ENCODE measurements at places on chromosomes 5 and 9. TPM values are rescaled to one million over a fixed set of nuclear protein-coding genes. Genes with fewer than 3 reads are reported as not detected.

IPO11 gene
- total RNA-seq, result 31.7 TPM

DNA sequence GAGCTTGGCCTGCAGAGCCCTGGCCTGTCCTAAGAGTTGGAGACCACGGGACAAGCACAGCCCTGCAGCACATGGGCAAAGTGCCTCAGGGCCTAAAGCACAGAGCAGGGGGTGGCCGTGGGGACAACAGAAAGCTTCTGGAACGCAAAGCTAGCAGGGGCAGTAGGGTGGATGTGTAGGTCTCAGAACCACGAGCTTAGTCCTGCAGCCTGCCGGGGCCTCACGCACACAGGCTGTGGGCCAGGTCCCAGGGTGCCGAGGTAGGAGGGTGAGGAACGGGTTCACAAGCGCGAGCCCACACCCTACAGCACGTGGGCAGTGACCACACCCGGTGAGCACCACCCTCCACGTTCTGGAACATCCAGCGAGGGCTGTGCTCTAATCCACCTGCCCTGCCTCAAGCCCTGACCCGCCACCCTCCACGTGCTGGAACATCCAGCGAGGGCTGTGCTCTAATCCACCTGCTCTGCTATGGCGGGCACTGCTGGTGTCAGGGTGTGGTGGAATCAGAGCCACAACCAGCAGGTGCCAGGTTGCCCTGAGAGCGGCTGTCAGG lies 9.3 kb downstream of the CLPTM1L start:
- H3K4me3 ChIP-seq, result no peak overlapping the region
- no peak overlapping the region for H3K27ac ChIP-seq
- H3K36me3 ChIP-seq, result peaks cover 87% of the 10 kb centered on the region
- H3K4me1 ChIP-seq, result no peaks in the 10 kb centered on the region
- DNase-seq, result no peak
- no peaks in the 10 kb centered on the region for H3K27me3 ChIP-seq

PCDHB8 gene
- total RNA-seq, result 0.60 TPM

- H3K27me3 ChIP-seq, result no peaks in the 10 kb centered on the region
- no peak overlapping the region for H3K4me3 ChIP-seq
- H3K36me3 ChIP-seq, result no peaks in the 10 kb centered on the region
- no peak for DNase-seq
- peaks cover 5% of the 10 kb centered on the region for H3K4me1 ChIP-seq
- H3K27ac ChIP-seq, result no peak overlapping the region
These were observed 146.2 kb upstream of the RASA1 start for GRCh38 chr5:87121304-87122150.

GPRIN1 gene
- total RNA-seq, result 0.34 TPM

EMB gene
- 8.5 TPM for total RNA-seq

DNA sequence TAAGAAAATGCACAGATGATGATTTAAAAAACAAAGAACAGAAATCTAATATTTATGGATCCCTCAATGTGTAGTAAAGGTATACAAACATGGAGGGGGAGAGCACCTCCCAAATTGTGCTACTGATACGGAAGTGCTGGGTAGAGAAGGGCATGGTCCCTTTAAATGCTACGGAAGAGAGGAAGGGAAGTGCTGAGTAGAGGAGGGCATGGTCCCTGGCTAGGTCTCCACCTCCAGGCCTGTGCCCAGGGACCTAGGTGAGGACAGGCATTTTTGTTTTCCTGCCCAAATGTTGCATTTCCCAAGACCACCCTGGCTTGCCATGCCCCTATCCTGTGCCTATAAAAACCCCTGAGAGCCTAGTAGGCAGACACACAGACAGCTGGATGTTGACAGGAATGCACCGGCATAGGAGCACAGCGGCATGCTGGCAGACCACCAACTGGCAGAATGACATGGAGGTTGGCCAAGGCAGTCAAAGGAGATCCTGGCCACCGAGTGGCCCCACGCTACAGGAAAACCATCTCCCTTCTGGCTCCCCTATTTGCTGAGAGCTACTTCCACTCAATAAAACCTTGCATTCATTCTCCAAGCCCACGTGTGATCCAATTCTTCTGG lies 62.1 kb upstream of the SPDL1 start:
- no peaks in the 10 kb centered on the region for H3K27me3 ChIP-seq
- H3K27ac ChIP-seq, result no peak overlapping the region
- H3K4me3 ChIP-seq, result peak overlapping the region; percentile 34
- DNase-seq, result peak; percentile 78
- H3K36me3 ChIP-seq, result no peaks in the 10 kb centered on the region

DNA sequence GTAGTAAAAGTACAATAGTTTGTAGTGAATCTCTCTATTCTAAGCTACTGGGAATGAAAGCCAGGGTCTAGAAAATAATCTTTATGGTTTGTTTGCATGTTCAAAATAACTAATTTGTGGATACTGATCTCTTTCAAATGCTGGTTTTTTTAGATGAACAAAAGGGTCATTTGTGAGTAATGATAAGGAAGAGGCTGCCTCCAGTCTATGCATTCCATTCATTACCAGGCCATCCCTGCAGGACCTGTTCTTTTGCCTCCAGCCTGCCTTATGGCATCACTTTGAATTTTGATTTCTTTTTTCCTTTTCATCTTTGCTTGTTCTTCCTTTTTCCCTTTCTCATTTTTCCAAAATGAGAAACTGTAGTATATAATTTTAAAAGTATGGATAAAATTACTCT lies 312.3 kb downstream of the CWC27 start:
- no peak for DNase-seq
- H3K4me1 ChIP-seq, result peaks cover 5% of the 10 kb centered on the region
- H3K36me3 ChIP-seq, result no peaks in the 10 kb centered on the region
- H3K4me3 ChIP-seq, result no peak overlapping the region
- H3K27me3 ChIP-seq, result no peaks in the 10 kb centered on the region
- H3K27ac ChIP-seq, result no peak overlapping the region

IL13 gene
- total RNA-seq, result not detected

GRCh38 chr5:56833325-56833724 lies 18.0 kb downstream of the MAP3K1 start:
- H3K27ac ChIP-seq, result no peak overlapping the region
- peaks cover 81% of the 10 kb centered on the region for H3K4me1 ChIP-seq
- H3K27me3 ChIP-seq, result no peaks in the 10 kb centered on the region
- no peaks in the 10 kb centered on the region for H3K36me3 ChIP-seq
- DNase-seq, result no peak

- peaks cover 30% of the 10 kb centered on the region for H3K4me1 ChIP-seq
- H3K4me3 ChIP-seq, result no peak overlapping the region
- DNase-seq, result no peak
- peaks cover 76% of the 10 kb centered on the region for H3K36me3 ChIP-seq
- H3K27me3 ChIP-seq, result no peaks in the 10 kb centered on the region
- H3K27ac ChIP-seq, result peak overlapping the region; percentile 17
These were observed 17.9 kb downstream of the ANXA6 start for GRCh38 chr5:151139646-151140045.

DNA sequence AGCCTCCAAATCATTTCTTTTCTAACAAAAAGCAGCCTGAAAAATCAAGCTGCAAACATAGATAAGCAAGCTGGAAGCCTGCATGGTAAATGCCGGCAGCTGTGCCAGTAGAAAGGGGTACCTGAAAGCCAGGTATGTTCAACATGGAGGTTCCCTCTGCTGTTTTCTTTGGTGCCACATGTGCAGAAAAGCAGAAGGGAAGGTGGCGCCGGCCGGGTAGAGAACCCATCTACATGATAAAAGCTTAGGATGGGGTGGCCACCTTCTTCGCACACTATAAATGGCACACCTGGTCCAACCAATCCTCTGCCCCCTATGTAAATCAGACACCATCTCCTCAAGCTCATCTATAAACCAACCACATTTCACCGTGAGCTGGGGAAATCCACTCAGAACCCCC lies 268.9 kb upstream of the IRX2 start:
- no peak overlapping the region for H3K27ac ChIP-seq
- no peaks in the 10 kb centered on the region for H3K4me1 ChIP-seq
- H3K4me3 ChIP-seq, result no peak overlapping the region
- DNase-seq, result no peak
- H3K36me3 ChIP-seq, result no peaks in the 10 kb centered on the region

DNA sequence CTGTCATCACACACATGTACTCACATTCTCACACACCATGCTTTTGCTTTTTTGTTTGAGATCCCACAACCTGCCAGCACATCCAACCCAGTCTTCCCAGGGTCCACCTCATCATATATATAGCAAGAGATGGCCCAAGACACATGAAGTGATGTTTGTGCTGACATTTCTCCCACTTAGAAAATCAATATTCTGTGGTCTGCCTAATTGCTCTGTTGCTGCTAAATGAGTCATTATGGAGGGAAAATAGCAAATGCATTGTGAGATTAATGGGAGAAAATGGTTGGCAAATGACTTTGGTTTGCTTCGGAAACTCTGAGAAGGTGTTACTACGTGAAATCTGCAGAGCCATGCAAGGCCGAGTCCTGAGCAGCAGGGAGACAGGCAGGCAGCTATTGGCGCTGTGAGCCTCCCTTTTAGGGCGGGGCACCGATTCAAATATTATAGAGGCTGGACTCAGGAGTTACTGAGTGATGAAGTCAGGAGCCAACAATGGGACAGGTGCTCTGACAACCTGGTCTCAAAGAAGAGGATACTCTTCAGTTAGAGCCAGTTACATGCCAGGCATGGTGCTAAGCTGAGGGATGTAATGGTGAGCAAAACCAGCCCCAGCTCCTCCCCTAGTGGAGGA lies 62.8 kb downstream of the DAB2IP start:
- no peaks in the 10 kb centered on the region for H3K36me3 ChIP-seq
- H3K27me3 ChIP-seq, result no peaks in the 10 kb centered on the region
- H3K4me1 ChIP-seq, result peaks cover 100% of the 10 kb centered on the region
- no peak overlapping the region for H3K4me3 ChIP-seq

CCDC69 gene
- total RNA-seq, result 109 TPM

DNA sequence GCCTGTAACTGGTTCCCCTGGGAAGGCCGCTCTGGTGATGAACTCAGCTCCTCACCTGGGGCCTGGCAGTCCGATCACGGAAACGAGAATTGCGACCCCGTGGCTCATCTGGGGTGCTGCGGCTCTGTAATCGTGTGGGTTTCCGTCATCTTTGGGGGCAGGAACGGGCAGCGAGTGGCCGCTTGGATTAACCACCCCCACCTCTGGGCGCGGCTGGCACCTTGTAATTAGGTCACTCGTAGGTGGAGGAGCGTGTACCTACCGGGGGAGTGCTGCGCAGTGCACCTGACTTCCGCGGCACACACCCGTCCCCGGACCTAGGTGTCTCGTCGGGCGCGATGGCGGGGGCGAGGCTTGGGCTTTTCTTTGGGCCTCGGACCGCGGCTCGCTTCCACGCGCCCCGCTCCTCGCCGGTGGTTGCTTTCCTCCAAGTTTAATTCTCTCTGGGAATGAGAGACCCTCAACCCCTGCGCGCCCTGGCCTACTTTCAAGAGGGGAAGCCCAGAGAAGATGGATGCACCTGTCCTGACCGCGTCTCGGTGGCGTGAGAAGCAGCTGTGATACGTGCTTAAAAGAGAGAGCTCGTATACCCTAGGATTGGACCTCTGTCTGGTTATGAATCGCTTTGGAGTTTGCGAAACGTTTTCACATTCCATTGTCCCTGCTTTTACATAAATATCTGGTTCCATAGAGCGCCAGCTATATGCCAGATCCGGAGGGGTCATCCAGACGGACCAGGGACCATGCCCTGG lies 744 bp upstream of the PPP2CA start:
- DNase-seq, result peak; percentile 32
- H3K27ac ChIP-seq, result peak overlapping the region; percentile 100
- H3K27me3 ChIP-seq, result no peaks in the 10 kb centered on the region

DNA sequence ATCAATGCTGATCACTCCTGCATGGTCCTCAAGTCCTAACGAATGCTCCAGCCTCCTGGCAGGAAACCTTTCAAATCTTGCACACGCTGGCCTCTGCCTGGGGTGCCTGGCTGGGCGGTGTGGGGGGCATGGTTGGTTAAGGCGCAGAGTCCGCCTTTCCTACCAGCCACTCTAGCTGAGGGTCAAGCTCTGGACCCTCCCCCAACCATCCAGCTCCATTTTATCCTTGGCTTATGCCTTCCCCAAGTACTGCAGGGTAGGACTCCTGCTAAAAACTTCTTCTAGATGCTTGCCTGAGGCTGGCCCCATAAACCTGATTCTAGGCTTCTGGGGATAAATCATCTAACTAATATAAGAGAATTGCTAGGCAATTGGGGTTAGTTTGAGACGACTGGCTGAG lies 808 bp upstream of the MVB12B start:
- H3K27me3 ChIP-seq, result no peaks in the 10 kb centered on the region
- no peaks in the 10 kb centered on the region for H3K36me3 ChIP-seq

BSPRY gene
- 2.2 TPM for total RNA-seq

RGS3 gene
- total RNA-seq, result 157 TPM

MYMK gene
- not detected for total RNA-seq

DNA sequence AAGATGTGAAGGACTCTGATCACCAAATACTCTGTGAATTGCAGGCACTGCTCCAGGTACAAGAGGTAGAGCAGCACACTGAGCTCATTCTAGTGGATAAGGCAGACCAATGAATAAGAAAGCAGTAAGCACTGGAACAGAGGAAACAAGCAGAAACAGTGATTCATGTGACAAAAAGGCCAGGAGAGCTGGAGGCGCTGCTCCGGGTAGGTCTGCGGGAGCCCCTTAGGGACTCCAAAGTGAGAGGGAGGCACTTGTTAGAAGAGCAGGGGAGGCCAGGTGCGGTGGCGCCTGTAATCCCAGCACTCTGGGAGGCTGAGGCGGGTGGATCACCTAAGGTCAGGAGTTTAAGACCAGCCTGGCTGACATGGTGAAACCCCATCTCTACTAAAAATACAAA lies 231.6 kb upstream of the NFIL3 start:
- no peaks in the 10 kb centered on the region for H3K4me1 ChIP-seq
- H3K27me3 ChIP-seq, result no peaks in the 10 kb centered on the region
- H3K27ac ChIP-seq, result no peak overlapping the region
- H3K36me3 ChIP-seq, result no peaks in the 10 kb centered on the region

IFT74 gene
- 11.9 TPM for total RNA-seq

GRCh38 chr5:168528521-168529373 lies at the start of gene FBLL1:
Gene FBLL1 (plus strand): TSS chr5:168529305. CDS start chr5:168529505, 200 bp downstream.
- no peaks in the 10 kb centered on the region for H3K36me3 ChIP-seq
- H3K27ac ChIP-seq, result no peak within 1 kb of the TSS
- DNase-seq, result no peak
- H3K4me3 ChIP-seq, result peak within 1 kb of the TSS; percentile 21

PCDHA9 gene
- total RNA-seq, result not detected

- no peak overlapping the region for H3K27ac ChIP-seq
- H3K36me3 ChIP-seq, result peaks cover 41% of the 10 kb centered on the region
- H3K27me3 ChIP-seq, result no peaks in the 10 kb centered on the region
- DNase-seq, result no peak
These were observed 3.9 kb downstream of the KIF20A start for GRCh38 chr5:138182808-138183207.

GRCh38 chr5:96789794-96790330 lies 17.9 kb downstream of the ERAP1 start:
- H3K4me3 ChIP-seq, result no peak overlapping the region
- H3K27me3 ChIP-seq, result no peaks in the 10 kb centered on the region
- peaks cover 26% of the 10 kb centered on the region for H3K36me3 ChIP-seq
- no peak overlapping the region for H3K27ac ChIP-seq
- H3K4me1 ChIP-seq, result no peaks in the 10 kb centered on the region
- DNase-seq, result no peak

LURAP1L gene
- 1.9 TPM for total RNA-seq

Measured in heart right ventricle (tissue), 16 donors.